Glomerular endothelial cell (primary cell): ENCODE measurements at places on chromosomes 4 and X. TPM values are rescaled to one million over a fixed set of nuclear protein-coding genes. Genes with fewer than 3 reads are reported as not detected.

DNA sequence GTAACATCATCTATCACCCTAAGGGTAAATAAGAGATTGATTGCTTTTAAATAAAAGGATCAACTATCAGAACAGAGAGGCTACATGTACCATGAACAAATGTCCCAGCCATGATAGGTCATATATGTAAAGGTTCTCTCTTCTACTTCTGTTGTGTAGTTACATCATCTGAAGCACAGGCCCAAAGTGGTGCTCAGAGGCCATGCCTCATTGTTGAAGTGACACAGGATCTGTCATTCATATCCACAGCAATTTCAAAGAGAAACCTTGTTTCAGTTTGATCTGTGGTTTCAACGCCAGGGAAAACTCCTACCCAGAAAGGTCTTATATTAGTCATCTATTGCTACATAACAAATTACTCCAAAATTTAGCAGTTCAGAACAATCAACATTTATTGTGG, 269.2 kb upstream of the MAOA start:
- DNase-seq = no peak

- DNase-seq = no peak
Measured at GRCh38 chr4:7151668-7152227, 40.6 kb upstream of the SORCS2 start.

DNA sequence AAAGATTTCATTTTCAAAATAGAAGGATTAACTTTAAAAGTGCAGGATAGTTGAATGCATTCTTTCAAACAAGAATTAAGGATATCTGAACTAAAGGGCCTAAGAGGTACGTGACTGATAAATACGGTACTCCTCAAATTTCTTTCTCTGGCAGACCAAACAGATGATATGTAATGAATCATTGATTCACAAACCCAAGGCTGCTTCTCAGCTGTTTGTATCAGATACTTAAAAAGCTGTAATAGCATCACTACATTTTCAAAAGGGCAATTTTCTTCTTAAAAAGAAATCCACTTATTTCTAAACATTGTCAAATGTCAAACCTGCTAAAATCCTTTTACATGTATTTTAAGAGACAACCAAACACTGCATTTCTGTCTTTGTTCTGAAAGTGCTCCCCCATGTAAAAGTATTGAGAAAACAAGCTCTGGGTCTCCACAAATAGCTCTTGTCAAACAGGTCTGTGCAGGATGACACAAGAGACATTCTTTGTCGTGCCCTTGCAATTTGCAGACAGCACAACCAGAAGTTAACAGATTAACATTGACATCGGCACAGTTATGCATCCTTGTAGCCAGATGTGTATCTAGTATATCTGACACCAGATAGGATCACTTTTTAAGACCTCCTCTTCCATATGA, 82.0 kb downstream of the MANBA start:
- DNase-seq = no peak

The NEIL3 gene
- 1.6 and 3.3 TPM in 2 replicates for total RNA-seq

- no peak for DNase-seq
Measured at GRCh38 chr4:162644346-162644745, 480.5 kb upstream of the FSTL5 start.

GRCh38 chr4:79317711-79318110, 8.2 kb downstream of the NAA11 start:
- DNase-seq = no peak

The PAGE4 gene
- total RNA-seq = not detected in 2 replicates
